ENCODE measurements at places on chromosomes 11 and 22.
A peak's percentile ranks its signal among the peaks of the same experiment; 100 is the strongest.

DNA sequence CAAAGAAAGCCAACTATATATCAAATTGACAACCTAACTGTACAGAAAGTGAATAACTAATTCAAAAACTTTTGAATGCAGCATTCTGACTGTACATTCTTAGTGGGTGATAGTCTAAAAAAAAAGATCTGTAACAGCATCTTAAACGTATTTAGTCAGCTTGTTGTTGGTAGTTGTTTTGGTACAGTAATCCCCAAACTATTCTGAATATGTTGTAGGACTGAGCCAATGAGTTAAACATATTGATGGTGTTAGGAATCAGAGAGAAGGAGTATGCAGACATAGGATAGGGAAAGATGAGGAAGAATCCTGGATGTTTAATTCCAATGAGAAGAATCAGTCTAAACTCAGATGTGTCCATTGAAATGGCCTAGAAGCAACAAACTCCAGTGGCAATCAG is 41.9 kb upstream of the KIRREL3 start:
- DNase-seq: no peak

GRCh38 chr11:117226388-117227385 is 5.2 kb downstream of the PCSK7 start:
- DNase-seq: peak; percentile 71

- DNase-seq: no peak
Observed at GRCh38 chr11:120509346-120510053, 2.0 kb upstream of the GRIK4 start.

GRCh38 chr11:132365650-132366049 is 995.2 kb downstream of the NTM start:
- no peak for DNase-seq

GRCh38 chr11:28738549-28738948 is 630.4 kb downstream of the METTL15 start:
- DNase-seq: no peak

GRCh38 chr11:24253237-24253760 is 243.6 kb upstream of the LUZP2 start:
- no peak for DNase-seq

DNA sequence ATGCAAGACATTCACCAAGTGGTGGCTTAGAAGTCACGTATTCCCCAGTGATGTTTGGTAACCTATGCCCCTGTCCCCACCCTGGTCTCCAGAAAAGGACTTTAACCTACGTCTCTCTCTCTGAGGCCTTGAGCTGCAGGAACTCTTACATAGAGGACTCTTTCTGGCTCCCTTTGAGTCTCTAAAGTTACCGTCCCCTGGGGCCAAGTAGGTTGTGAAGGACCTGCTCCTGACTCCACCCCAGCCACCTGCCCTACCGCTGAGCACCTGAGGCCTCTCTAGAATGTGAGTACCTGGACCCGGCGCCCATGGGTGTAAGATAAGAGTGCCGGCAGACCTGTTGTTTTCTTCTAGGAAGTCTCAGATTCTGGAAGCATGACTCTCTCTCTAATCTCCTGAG is 95.4 kb downstream of the TIMP3 start:
- DNase-seq: peak; percentile 9

- DNase-seq: peak; percentile 26
Observed at GRCh38 chr22:42947211-42947990, 67.5 kb downstream of the PACSIN2 start.

DNA sequence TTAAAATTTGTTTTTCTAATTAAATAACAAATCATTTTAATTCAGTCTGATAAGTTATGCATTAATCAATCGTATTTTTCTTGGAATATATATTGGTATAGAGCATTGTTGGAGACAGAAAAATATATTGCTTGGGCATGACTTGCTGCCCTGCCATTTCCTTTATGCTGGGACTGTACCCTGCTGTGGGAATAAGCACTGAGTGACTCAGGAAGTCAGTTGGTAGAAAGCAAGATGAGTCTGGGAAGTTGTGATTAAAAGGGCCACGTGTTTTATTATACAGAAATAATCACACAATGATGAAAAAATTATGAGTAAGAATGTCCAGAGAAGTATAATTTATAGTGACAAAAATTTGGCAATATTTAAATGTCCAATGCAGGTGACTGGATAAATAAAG is 139.5 kb downstream of the KIF18A start:
- peak; percentile 3 for DNase-seq

- no peak for DNase-seq
Observed at GRCh38 chr11:109961261-109961660, 131.9 kb upstream of the ZC3H12C start.

GRCh38 chr22:26172389-26172990 is 3.2 kb downstream of the SEZ6L start:
- DNase-seq: peak; percentile 39

DNA sequence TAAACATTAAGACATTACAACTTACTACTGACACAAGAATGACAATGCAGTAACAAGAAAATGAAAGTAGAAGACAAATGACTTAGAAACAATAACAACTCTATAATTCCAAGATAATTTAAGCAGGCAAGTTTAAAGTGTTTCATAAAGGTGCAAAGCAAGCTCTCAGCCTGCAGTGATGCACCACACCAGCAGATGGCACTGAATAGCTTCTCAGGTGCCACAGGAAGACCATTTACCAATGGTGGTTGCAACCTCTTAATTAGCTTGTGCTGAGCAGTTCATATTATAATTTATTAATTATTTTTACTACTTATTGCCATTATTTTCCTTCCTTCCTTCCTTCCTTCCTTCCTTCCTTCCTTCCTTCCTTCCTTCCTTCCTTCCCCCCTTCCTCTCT is 60.6 kb downstream of the NXPE2 start:
- peak; percentile 60 for DNase-seq

DNA sequence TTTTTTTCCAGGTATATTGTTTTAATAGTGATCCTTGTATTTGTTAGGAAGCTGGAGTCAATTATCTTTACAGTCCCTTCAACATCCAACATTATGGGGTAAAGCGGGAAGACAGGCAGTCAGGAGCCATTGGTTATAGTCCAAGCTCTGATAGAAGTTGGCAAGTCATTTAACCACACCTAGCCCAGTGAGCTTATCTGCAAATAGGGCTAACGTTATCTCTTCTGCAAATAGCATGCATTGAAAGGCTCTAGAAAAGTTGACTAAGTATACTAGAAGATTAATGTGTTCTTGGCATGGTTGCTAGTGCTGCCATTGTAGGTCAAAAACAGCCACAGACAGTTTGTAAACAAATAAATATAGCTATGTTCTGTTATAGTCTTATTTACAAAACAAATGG is 520.7 kb downstream of the OPCML start:
- no peak for DNase-seq

DNA sequence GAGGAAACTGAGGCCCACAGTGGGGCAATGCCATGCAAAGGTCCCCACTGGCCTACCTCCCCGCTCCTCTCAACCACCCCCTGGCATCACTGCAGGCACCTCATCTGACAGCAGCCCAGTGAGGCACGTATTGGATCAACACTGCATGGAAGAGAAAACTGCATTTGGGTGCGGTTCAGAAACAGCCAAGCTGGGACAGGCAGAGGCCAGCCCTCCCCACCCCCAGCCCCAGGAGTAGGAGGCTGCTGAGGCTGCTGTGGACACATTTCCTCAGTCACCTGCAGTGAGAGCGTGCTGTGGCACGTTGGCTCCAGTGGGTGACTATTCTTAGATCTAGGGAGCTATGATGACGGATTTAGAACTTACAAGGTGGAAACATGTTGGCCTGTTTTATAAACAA is 63.7 kb downstream of the KCNC1 start:
- peak; percentile 24 for DNase-seq

GRCh38 chr11:28137832-28138231 is 29.6 kb downstream of the METTL15 start:
- no peak for DNase-seq

DNA sequence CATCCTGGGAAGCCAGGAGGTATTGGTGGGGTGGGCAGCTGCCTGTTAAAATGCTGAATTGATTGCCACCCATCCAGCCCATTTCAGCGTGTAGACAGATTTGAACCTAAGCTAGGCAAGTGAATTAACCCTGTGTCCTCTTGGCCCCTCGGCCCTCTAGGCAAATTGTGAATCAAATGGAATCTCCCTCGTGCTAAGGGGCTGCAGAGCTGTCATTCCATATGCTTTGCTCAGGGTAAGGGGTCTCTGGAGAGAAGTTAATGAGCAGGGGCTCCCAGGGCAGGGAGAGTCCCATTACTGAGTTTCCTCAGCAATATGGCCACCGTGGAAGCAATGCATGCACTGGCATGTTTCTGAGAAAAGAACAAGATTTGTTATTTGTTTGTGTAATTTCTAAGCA is 117.7 kb upstream of the RCN1 start:
- DNase-seq: no peak

DNA sequence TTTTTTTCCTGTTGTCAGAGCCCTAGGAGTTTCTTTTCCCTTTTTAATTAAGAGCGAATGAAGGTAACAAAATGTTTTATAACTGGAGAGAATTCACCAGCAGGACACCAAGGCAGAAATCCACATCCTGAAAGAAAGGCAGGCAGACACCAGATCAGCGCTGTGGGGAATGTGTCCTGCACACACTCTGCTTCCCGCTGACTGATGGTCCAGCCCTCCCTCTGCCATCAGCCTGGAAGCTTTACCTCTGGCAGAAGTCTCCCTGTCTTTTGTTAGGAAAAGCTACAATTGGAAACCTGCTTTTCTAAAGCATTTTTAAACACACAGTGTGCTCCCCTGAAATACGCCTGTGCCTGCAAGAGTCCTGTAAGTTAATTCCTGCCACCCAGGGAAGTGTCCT is 638.5 kb downstream of the NTM start:
- DNase-seq: no peak

- no peak for DNase-seq
Observed at GRCh38 chr22:32562401-32562800, 87.8 kb downstream of the FBXO7 start.

DNA sequence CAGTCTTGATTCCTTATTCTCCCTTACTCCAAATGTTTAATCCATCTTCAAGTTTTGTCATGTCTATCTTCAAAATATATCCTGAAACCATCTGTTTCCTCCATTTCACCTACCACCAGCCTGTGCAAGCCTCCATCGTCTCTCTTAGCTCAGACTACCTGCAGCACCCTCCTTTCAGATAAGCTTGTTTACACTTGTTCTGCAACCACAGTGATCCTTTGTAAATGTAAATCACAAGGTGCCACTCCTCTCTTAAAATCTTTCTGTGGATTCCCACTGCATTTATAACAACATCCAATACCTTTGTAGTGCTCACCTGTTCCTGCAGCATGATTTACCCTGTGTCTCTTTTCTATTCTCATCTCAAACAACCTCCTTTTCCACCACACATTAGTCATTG is 31.8 kb upstream of the GPR83 start:
- DNase-seq: no peak

DNA sequence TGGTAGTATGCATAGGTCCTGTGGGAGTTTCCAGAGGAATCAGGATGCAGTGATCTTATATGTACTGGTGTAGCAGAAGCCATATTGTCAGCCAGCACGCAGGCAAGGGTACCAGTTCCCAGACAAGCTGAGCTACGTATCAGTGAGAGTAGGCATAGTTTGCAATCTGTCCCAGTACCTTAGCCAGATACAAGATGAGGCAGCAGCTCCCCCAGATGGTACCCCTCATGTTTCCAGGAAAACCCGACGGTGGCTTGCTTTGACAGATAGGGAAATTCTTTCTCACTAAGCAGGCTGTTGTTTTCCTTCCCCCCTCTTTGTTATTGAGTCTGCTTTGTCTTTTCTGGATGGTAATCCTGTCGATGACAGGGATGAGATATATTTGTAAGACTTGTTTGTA is 109.7 kb upstream of the RRM1 start:
- no peak for DNase-seq

DNA sequence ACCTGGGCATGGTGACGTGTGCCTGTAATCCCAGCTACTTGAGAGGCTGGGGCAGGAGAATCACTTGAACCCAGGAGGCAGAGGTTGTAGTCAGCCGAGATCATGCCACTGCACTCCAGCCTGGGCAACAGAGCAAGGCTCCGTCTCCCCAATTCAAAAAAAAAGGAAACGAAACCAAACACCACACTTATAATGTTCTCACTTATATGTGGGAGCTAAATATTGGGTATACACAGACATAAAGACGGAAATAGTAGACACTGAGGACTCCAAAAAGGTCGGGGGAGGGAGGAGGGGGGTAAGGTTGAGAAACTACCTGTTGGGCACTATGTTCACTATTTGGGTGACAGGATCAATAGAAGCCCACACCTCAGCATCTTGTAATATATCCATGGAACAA is 94.3 kb downstream of the GAB2 start:
- no peak for DNase-seq

DNA sequence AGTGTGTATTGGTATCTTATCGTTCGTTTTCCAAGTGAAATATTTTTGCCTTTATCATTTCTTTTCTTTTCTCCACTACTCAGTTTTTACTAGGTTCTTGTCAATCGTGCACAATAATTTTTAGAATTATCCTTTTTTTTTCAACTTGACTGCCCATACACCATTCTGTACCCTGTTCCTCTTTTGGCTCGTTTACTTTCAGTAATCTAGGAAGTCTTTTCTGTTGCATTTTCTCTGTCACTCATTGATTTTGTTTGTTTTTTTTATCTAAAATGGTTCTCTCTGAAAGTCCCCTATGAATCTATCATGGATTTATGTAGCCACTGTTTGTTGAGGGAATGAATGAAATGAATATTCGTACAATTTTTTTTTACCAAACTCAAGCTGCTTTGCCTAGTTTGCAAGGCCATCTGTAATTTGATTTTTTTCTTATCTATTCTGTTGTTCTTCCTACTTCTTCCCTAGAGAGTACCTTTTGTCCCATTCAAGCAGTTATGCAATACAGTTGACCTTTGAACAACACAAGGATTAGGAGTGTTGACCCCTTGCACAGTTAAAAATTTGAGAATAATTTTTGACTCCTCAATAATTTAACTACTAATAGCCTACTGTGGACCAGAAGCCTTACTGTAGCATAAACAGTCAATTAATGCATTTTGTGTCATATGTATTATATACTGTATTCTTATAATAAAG is 166.3 kb downstream of the TMEM135 start:
- no peak for DNase-seq

DNA sequence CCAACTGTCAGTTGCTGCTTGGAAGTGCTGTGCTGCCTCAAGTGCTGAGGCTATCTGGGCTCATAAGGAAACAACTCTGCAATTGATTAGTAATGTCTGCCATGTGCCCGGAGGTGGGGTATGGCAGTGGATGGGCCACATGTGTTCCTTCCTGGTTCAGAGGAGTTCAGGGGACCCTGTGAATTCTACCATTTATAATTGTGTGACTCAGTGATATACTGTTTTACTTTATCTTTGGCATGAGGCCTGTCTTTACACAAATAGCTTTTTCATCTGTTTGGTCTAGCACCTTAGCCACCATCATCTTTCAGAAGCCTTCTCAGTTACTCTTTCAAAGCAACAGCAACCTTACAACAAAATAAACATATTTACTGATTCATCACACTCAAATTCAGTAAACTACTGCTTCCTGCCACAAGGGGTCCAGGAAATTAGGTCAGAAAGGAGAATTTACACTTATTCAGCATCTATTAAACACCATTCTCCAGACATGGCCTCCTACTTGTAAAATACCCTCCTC is 20.9 kb downstream of the DKK3 start:
- DNase-seq: no peak

GRCh38 chr22:20450551-20450906 is 12.9 kb upstream of the SCARF2 start:
- DNase-seq: no peak

GRCh38 chr11:34271727-34272126 is 86.1 kb downstream of the ABTB2 start:
- DNase-seq: peak; percentile 4

GRCh38 chr22:19177164-19178064 is 1.1 kb downstream of the SLC25A1 start:
- DNase-seq: no peak

Measured in NCI-H1417 (cell line).